ENCODE measurements at places on chromosomes 5 and 9.

- H3K27ac ChIP-seq, result no peak overlapping the region
- no peak for DNase-seq
- no peaks in the 10 kb centered on the region for H3K4me1 ChIP-seq
- no peak overlapping the region for H3K4me3 ChIP-seq
- H3K36me3 ChIP-seq, result no peaks in the 10 kb centered on the region
- no peaks in the 10 kb centered on the region for H3K27me3 ChIP-seq
Observed at GRCh38 chr5:126450346-126450745, 27.1 kb downstream of the GRAMD2B start.

GRCh38 chr9:34158362-34158869 is 20.4 kb upstream of the UBAP1 start:
- no peaks in the 10 kb centered on the region for H3K4me1 ChIP-seq
- no peak overlapping the region for H3K27ac ChIP-seq
- no peak for DNase-seq
- H3K4me3 ChIP-seq, result no peak overlapping the region
- no peaks in the 10 kb centered on the region for H3K36me3 ChIP-seq
- H3K27me3 ChIP-seq, result no peaks in the 10 kb centered on the region

DNA sequence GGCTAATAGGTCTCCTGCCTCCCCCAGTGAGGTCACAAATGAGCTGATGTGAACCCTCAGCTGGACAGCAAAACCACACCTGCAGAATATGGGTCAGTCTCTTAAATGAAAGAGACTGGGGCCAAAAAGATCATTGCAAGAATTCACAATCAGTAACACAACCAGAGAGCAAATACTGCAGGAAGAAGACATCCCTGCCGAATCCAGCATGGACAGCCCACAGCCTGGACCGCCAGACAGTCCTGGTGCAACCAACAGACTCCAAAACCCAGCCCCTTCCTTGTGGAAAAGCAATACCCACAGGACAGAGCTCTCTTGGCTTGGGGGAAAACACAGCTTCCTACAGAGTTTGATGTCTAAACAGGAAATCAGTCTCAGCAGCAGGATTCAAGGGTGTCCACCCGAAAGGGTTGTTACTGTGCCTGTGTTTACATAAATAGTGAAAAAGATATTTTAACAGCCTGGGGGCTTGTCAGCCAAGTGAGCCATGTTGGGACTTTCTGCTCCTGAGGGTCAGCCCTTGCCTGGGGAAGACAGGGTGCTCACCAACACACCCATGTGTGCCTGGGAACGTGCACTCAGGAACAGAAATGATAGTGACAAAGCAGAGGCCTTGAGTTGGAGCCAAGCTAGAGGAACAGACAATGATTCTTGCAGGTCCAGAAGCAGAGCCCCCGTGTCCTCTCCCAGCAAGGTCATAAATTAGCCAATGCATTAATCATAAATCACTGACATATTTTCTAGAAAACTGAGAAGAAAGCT is 106.2 kb downstream of the SEMA5A start:
- H3K27ac ChIP-seq, result no peak overlapping the region
- DNase-seq, result no peak
- H3K4me1 ChIP-seq, result no peaks in the 10 kb centered on the region
- no peaks in the 10 kb centered on the region for H3K36me3 ChIP-seq

DNA sequence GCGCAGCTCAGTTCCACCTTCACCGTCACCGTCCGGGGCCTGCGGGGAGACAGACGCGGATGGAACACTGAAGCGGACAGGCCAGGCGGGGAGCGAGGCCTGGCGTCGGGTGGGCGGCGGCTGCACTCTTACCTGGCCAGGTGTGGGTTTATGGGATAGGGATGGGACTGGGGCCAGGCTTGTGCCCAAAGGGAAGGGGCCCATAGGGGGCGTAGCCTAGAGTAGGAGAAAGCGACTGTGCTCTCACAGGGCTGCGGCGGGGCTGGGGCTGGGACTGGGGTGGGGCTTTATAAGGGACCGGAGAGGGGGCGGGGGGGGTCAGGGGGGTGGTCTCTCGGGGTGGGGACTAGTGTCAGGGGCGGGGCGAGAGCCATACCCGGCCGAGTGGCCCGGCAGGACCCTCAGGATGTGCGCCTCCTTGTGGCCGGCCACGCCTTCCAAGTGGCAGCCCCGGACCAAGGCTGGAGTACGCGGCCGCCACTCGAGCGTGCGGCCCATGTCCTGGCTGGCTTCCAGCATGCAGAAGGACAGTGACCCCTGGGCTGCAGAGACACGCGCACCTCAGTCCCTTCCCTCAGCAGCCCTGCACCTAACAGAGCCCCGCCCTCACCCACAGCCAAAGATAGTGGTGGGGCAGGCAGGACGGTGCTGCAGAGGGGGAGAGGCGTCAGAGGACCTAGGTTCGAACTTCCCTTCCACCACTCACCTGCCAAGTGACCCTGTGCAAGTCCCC is 22.8 kb downstream of the FPGS start:
- no peak overlapping the region for H3K4me3 ChIP-seq
- no peaks in the 10 kb centered on the region for H3K27me3 ChIP-seq
- H3K4me1 ChIP-seq, result peaks cover 3% of the 10 kb centered on the region
- H3K27ac ChIP-seq, result no peak overlapping the region
- H3K36me3 ChIP-seq, result no peaks in the 10 kb centered on the region

DNA sequence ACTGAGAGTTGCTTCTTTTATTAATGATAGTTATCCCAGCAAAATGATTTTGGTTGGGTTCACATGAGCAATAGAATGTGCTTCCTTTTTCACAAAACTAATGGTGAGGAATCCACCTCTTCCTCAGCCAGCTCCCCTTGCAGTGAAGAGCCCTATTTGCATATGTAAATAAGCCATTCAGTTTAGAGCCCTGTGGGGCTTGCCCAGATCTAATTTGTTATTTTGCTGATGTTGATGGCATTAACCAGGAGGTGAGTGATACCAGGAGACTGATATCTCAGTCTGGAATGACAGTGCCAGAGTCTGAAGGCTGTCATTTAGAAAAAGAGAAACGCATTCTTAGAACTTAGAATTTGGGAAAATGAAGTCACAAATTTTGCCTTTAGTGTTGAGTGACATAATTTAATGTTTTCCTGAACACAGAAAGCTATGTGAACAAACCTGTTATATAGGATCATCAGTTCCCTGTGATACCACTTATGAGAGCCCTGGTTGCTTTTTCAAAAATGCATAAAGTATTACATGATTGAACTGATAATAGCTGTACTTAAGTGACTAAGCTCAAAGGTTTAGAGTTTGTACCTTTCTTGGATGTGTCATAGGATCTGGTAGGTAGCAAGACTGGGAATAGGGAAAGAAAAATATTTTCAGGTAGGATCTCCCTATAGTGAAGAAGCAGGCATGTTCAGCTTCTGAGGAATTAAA is 271.6 kb downstream of the MAST4 start:
- no peak overlapping the region for H3K27ac ChIP-seq
- H3K27me3 ChIP-seq, result no peaks in the 10 kb centered on the region
- H3K4me1 ChIP-seq, result no peaks in the 10 kb centered on the region
- H3K4me3 ChIP-seq, result no peak overlapping the region
- DNase-seq, result no peak
